ENCODE measurements at places on chromosomes 16 and 17.

GRCh38 chr17:43880420-43880991 lies 26.8 kb downstream of the MPP2 start:
- DNase-seq = peak; percentile 60

DNA sequence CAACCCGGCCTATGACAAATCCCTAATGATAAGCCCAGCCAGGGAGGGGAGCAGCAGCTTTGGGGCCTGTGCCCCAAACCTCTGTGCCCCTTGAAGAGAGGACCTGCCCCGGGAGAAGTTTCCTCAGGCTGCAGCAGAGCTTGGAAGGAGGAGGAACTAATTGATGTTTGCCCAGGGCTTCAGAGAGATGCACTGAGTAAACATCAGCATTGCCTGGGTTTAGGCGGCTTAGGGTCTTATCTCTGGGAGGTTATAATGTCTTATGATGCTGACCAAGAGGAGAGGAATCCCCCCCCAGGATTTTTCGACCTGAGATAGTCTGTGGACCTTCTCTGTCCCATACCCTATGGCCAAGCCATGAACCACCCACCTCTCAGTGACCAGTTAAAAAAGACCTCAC lies 148.7 kb upstream of the SDK2 start:
- DNase-seq = no peak

DNA sequence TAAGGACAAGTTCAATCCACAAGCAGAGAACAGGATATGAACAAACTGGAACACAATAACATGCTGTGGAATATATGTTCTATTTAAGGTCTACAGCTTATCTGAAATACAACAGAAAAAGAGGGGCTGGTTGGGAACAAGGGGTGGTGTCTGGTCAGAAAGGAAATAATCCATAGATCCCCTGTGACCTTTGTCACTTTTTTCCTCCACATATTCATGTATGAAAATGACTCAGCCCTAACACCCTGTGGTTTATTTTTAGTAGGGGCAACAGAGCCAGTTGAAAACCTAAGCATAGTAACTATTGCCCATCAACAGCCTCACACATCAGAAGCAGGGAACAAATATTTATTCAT lies 12.3 kb upstream of the SPAG9 start:
- no peak for DNase-seq

DNA sequence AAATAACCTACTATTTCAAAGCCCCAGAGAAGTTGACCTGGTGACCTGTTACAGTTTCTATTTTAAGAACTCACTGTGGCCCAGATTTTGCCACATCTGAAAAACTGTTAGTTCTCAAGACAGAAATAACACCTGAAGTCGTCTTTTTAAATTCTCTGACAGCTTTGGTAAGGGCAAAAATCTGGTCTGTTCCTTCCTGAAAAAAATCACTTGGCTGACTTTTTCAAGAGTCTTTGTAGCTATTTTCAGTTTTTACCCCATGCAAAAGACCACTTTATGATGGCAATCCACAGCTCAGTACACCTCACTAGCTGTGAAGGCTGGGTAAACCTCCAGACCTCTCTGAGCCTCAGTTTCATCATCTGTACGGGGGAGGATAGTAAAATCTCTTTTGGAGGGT lies 60.7 kb upstream of the SREBF1 start:
- DNase-seq = no peak

DNA sequence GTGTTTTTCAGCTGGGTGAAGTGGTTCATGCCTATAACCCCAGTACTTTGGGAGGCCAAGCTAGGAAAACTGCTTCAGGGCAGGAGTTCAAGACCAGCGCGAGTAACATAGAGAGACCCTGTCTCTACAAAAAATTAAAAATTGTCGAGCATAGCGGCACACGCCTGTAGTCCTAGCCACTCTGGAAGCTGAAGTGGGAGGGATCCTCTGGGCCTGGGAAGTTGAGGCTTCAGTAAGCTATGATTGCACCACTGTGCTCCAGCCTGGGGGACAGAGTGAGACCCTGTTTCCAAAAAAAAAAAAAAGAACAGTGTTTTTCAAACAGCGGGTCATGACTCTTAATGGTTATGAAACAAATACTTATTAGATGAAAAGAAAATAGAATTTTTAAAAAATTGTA lies 2.3 kb upstream of the CYTH1 start:
- DNase-seq = no peak

DNA sequence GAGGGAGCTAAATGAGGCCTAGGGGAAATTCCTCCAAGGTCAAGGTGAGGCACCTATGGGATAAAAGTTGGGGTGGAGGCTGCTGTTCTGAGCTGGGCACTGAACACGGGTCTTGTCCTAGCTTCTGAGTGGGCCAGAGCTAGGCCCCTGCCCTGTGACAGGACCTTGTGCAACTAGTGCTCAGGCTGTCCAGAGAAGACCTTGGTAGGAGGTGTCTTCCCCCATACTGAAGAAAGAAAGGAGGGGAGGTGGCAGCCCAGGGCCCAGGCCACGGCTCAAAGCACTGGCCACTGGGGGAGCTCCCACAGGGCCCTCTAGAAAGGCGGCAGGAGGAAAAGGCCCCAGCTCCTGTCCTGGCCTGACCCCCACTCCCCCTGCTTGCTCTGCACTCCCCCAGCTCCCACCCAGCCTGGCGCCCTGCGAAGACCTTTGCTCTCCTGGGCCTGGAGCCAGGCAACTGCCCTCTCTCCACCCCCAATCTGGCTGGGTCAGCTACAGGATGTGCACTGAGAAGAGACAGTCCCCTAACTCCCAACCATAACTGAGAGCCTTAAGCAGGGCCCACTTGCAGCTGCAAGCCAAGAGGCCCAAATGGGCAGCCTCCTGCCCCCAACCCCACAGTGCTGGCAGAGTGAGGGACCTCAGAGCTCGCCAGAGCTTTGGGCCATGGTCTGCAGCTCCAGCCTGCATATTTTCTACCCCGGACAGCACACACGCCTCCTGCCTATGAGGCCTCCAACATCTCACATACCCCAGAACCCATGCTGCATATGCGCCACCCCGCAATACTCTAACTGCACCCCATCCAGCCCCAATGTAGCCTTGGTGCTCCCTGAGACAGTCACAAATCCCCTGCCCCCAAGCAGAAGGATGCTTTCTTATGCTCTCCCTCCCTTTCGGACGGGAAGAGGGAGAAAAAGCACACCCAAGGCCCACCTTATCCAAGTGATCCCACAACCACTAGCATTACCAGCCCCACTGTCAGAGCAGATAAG lies 15.3 kb downstream of the HSD11B2 start:
- no peak for DNase-seq

DNA sequence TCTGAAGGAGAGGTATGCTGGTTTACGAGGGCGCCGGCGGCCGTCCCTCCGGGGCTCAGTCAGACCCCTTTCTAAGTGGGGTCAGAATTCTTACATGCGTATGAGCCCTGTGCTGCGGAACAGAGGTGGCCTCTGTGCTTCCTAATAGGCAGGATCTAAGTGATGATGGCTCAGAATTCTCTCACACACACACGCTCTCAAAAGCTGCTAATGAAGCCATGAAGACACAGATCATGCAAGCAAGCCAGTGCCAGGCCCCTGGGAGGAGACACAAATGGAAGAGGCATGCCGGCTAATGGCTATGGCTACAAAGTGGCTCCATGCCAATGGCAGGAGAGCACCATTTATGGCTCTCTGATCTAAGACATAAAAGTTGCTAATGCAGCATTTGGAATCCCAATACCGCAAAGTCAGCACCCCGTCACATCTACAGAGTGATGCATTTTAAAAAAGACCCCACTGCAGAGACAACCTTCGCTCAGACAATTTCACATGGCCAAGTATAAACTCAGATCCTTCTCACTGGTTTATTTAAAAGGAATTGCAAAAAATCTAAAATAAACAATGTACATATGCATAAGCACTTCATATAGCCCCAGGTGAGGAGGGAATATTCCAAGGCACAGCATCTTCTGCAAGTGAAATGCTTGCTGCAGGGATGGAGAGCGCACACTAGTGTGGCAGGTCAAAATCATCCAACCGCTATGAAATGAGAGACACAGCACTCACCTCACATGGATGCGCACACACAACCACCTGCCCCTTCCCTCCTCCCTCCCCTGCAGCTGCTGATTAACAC lies 24.5 kb downstream of the NPLOC4 start:
- DNase-seq = no peak

DNA sequence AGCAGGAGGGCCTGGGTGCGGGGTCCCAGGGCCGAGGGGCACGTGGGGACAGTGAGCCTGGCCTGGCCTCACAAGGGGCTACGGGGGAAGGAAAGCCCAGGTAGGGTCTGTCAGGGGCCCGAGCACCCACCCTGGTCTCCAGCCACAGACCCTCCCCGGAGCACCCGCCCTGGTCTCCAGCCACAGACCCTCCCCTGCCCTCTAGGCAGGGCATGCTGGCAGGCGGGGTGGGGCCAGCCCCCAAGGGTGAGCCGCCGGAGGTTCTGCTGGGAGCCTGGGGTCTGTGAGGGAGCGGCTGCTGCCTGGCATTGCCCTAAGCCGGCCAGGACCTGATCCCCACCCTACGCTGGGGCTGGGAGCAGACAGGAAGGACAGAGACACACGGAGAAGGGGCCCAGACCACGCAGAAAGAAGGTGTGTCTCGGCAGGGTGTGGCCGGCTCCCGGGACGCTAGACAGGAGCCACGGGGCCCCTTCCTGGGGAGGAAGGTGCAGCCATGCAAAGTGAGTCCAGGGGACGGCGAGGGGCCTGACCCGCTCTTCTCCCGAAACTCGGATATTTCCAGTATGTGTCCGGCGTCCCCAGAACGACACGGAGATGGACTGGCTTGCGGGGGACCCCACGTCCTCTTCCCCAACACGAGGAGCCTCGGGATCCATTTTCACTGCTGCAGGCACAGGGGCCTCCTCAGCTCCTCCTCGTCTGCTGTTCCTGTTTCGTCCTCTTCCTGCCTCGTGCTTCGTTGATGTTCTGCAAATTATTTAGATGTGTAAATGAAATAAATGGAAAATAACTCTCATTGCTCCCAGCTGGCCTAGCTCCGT lies 15.5 kb downstream of the UTS2R start:
- no peak for DNase-seq

DNA sequence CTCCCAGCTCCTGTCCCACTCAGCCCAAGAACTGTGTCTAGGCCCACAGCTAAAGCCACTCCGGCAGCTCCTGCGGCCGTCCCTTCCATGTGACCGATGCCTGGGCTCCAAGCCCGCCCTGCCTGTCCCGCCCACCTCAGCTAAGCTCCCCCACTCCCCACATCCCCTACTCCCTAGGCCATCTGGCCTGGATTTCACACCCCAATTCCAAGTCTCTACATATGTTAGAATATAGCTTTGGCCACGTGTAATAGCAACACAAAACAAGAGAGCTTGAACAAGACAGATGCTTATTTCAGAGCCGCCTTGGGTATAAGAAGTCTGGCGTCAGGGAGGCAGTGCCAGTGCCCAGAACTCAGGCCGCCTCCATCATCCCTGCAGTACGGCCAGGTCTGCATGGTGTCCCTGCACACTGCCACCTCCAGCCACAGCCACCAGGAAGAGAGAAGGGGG lies 30.0 kb upstream of the USP22 start:
- DNase-seq = no peak

GRCh38 chr16:56493126-56493525 lies 26.7 kb downstream of the BBS2 start:
- DNase-seq = no peak

- DNase-seq = no peak
Observed at GRCh38 chr16:78686601-78687000, 587.1 kb downstream of the WWOX start.
